ENCODE measurements at places on chromosomes 12 and 14.

- DNase-seq: no peak
Observed at GRCh38 chr14:34081101-34081575, 130.3 kb upstream of the EGLN3 start.

GRCh38 chr14:50021261-50022031, 94.9 kb downstream of the VCPKMT start:
- no peak for DNase-seq

DNA sequence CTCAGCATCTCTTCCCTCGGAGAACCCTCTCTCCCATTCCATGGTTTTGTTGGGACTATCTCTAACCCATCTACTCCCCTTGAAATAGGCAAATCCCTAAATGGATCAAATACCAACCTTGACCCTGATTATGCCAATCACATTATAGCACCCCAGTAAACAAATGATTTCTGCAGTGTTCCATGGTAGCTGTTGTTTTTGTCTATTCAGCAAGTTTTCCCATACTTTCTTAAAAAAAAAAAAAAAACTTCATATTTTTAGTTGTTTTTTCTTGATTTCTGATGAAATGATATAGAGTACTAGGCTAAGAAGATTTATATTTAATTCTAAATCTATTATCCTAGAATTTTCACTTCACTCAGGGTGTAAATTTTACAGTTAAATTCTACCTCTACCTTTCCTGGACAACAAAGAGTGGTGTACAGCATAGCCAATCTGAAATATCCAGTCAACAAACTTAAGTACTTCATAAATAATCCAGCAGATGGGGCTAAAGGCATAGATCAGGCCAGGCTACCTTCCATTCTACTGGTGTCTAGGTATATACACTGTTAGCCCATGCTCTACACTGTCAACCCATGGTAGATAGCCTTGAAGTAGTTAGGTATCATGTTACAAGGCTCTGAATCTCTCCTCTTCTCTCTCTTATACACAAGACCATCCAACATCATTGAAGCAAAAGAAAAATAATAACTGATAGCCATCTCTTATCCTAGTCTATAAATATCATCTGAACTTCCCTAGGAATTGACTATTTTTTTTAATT, 82.2 kb downstream of the PLEKHG7 start:
- peak; percentile 52 for DNase-seq

GRCh38 chr12:94589591-94590001, 60.8 kb downstream of the TMCC3 start:
- DNase-seq: no peak

GRCh38 chr14:96362071-96362964, 823 bp downstream of the ATG2B start:
- peak; percentile 20 for DNase-seq

DNA sequence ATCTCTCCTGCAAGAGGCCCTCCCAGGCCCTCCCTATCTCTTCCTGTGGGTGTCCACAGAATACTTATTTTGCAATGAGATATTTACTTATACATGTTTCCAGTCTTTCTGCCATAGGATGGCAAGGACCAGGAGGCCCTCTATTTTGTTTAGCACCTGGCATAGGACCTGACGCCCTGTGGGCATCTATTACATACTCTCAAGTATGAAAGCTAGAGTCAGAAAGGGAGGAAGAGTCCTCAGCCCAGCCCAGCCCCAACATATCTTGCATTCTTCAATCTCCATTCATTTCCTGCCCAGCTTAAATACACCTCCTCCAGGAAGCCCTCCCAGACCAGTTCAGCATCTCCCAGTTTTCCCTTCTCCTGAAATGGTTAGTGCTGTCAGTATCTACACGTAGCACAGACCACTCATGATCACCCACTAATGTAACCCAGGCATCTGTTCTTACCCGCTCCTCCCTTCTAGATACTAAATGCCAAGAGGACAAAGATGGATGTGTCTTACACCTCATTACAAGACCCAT, 7.4 kb downstream of the FOXN4 start:
- DNase-seq: no peak

- DNase-seq: no peak
Observed at GRCh38 chr12:54933376-54933775, 51.2 kb downstream of the TESPA1 start.

DNA sequence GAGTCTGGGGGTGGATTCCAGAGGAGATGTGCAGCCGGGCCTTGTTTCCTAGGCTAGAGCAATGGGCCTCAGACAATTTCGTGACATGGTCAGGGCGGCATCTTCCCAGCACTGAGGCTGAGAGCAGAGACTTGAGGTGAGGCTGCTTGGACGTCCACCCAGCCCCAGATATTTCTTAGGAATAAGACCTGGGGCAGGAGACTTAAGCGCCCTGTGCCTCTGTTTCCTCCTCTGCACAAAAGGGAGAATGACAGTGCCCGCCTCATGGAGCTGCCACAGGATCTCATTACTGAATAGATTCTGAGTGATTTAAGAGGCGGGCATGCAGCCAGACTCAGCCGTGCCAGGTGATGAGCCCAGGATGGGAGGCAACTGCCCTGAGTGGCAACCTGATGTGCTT, 297.9 kb upstream of the SFSWAP start:
- no peak for DNase-seq

GRCh38 chr14:74326369-74327152, 21.7 kb upstream of the VRTN start:
- DNase-seq: no peak

DNA sequence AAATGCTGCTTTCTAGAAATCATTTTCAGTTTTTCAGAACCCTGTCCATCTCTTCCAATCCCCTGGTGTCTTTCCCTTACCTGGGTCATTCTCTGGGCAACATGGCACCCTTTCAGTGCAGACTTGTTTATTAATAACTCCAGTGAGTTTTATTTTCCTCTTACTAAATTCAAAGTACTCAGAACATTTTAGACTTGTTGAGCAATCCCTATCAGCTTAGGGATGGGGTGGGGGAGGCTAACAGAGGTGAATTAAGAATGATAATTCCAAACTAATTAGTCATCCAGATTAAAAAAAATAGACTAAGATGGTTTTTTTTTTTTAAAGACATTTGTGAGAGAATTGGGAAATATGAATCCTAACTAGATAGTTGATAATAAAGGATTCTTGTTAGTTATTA, 10.7 kb downstream of the GPRC5A start:
- DNase-seq: no peak

DNA sequence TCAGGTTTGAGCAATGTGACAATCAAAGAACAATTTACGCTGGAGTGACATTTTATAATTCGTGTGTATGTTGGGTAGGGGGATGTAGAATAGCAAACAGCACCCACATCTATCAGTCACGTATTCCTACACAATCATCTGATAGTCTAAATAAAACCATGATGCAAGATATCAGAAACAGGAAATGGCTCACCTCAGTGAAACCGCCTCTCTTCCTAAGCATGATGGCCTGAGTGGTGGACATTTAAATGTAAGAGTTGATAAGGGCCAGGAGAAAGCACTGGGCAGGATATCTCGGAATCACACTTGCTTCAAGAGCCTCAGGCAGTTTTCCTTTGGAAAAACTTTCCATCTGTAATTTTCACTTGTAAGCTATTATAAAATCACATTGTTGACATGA, 128.2 kb downstream of the GRIP1 start:
- no peak for DNase-seq

DNA sequence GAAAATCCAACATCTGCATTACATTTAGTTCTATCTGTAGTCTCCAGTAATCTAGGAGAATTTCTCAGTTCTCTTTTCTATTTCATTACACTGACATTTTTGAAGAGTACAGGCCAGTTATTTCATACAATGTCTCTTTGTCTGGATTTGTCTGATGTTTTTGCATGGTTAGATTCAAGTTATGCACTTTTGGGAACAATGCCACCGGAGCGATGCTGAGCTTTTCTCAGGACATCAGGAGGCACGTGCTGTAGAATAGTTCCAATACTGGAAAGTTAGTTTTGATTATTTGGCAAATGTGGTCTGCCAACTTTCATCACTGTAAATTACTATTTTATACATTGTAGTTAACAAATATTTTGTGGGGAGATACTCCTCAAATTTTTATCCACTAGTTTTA, 43.1 kb downstream of the ALDH1L2 start:
- DNase-seq: no peak

Data from fibroblast of gingiva (primary cell).